H54 (cell line): ENCODE measurements at places on chromosomes 13 and 19.

- DNase-seq: no peak
Observed at GRCh38 chr13:99659226-99659625, 158.0 kb downstream of the TM9SF2 start.

- no peak for DNase-seq
Observed at GRCh38 chr19:14530506-14530905, 1.1 kb downstream of the TECR start.

- no peak for DNase-seq
Observed at GRCh38 chr13:109951491-109951890, 165.1 kb upstream of the IRS2 start.

DNA sequence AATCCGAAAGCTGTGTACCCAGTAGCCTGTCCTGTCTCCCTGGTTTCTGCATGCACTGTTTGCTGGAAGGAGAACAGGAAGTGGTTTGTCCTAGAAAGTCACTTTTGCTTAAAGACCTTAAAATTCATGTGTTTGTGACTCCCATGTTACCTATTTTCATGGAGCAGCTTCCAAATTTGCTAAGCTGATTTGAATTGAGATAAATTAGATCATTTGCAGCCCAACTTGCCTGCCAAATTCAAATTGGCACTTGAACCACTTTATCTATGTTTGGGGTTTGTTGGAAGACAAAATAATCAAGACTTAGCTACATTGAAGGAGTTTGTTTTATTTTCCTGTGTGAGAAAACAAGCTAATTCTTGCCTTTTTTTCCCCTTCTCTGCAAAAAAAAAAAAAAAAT, 532.5 kb downstream of the DIAPH3 start:
- DNase-seq: no peak

- no peak for DNase-seq
Observed at GRCh38 chr13:60214213-60215055, 50.7 kb upstream of the DIAPH3 start.

GRCh38 chr13:79723519-79724024, 242.6 kb downstream of the NDFIP2 start:
- no peak for DNase-seq

- DNase-seq: no peak
Observed at GRCh38 chr13:47005756-47006414, 109.0 kb upstream of the HTR2A start.

DNA sequence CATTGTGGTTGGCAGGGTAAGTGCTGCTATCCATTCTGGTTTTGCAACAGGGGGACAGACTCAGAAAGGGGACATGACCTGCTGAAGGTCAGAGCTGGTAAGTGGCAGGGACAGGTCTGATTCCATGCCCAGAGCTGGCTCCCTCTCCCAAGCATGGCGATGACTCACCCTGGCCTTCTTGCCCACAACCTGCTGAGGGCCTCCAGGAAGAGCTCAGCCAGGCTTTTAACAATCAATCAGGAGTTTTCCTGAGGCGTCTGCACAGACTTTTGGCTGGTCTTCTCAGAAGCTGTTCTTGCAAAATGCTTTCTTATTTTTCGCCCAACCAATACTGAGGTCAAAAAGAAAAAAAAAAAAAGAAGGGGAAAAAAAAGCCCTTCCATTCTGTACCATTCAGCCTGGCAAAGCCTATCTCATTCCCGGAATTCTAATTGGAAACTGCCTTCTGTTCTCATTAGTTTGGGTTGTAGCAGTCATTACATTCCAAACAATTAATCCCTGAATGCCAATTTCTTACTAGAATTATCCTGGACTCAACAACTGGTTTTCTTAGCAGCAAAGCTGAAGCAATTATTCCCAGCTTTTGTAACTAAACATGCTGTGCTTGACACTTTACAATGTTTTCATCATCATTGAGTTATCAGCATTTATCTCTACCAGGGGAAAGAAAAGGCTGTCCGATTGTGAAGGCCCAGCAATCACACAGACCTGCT, 17.7 kb downstream of the SIAH3 start:
- DNase-seq: peak; percentile 35

GRCh38 chr19:51002089-51002532, 707 bp upstream of the KLK8 start:
- no peak for DNase-seq

DNA sequence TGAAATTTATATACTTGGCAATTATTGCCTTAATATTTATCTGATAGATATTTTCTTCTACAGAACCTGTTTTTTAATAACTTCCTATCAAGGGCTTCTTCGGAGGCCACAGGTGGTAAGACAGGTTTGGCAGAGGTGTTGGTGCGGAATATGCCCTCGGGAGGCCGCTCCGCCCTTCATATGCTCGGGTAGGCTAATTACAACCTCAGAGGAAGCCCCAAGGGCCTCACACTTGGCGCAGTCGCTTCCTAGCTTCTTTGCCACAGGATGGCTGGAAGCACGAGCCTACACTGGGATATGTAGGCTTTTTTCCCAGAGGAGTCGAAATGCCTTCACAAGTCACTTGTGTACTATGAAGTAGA, 68.8 kb downstream of the LMO7 start:
- no peak for DNase-seq
